ENCODE measurements at places on chromosomes 5 and 9.

DNA sequence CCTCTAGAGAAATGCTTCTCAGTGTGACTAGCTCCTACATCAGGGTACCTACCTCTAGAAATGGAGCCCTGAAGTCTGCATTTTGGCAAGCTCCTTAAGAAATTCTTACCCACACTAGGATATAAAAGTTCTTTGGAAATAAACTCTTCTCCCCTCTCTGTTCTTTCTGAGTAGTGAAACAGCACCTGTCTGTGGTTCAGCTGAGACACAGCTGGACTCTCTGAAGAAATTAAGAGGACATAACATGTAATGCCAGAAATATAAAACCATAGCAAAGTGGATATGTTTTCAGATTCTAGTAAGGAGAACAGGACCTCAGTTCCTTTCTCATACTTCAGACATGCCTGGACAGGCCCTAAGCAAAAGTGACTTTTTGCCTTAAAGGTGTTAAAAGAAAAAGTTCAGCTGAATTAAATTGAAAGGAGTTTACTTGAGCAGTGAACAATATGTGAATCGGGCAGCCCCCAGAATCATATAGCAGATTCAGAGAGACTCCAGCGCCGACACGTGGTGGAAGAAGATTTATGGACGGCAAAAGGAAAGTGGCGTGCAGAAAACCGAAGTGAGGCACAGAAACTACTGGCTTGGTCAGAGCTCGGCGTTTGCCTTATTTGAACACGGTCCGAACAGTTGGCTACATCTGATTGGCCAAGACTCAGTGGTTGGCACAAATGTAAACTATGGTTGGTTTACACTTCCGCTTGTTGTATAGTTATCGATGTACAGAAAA is 64.5 kb downstream of the PRKACG start:
- DNase-seq = no peak

GRCh38 chr9:94950579-94951323 is 224.3 kb downstream of the AOPEP start:
- DNase-seq = no peak

DNA sequence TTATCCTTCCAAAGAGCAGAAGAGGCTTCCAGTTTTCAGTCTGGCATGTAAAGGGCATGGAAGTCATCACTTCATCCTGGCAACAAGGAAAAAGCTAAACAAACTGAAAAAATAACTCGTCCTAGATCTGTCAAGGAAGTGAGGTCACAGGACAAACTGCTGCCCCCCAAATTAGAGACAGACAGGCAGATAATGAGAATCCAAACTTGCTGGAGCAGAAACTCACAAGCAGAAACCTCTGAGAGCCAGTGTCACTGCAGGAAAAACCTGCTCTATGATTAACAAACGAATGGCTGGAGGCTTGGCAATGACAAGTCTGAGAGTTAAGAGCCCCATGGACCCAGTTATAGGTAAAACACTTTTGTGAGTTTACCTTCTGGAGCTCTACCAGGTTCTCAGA is 18.9 kb upstream of the MLANA start:
- no peak for DNase-seq

- DNase-seq = no peak
Observed at GRCh38 chr5:1974081-1974480, 91.4 kb upstream of the IRX4 start.

DNA sequence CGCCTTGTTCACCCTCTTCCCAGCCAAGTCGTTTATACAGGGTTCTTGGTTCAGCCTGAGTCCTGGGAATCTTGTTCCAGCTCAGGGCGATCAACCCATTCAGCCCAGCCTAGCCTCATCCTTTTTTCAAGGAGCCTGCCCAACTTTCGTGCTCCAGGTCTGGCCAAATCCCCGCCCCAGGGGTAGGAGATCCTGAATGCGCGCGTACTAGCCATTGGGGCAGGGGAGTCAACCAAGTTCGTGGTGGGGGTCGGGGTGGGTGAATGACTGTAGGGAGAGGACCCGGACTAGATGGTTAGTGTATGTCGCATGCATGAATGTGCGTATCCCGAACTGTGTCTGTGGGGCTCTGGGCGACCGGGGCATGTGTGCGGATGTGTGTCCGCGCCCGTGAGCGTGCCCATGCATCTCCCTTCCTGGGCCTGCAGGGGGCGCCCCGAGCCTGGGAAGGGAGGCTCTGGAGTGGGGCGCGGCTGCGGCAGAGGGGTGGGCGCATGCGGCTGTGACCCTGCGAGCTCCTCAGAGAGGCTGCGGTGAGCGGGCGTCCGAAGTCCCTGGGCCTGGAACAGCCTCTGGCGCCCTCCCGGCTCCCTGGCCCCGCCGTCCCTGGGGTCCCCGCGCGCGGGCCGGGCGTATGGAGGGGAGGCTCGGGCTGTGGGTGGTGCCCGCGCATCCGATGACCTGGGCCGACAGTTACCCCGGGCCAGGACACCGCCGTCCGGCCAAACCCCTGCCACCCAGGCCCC is 8.7 kb downstream of the CCL21 start:
- peak; percentile 84 for DNase-seq

DNA sequence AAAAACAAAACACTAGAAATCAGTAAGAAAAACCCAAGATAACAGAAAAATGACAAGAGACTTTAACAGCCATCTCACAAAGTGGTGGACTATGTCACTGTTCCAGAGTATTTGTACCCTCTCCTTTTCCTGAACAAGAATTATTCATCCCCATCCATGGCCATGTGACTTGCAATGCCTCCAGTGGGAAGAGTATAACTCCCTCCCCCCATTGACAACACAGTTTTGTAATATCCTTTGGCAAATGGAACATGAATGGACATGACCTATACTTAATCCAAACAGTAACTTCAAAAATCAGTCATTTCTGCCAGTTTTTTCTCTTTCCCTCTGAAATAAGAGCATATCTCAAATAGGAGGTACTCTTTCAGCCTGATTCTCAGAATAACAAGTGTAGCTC is 33.9 kb downstream of the PTBP3 start:
- DNase-seq = no peak

- no peak for DNase-seq
Observed at GRCh38 chr5:93805616-93806379, 64.4 kb upstream of the POU5F2 start.

DNA sequence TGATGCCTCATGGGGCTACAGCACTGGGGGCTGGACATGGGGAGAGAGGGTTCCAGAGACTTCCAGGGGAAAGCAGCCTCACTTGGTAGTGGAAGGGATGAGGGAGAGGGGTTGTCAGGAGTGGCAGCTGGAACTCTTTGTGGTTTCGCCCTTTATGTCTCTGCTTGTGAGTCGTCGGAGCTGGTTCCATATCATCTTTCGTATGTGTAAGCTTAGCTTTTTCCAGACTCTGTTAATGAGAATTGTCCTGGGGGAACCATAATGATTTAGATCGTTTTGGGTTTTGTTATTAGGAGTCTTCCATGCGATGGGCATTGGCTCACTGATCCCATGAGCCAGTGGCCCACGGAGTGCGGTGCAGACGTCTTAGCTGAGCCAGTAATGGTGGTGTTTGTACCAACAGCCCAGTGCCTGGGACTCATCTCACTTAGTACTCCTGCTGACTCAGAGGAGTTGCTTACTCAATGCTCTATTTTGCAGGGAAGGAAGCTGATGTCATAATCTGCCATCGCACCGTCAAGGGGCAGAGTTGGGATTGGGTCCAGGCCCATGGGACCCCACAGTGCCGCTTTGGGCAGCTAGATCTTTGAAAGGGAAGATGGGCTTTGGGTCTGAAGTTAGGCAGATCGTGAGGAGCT is 48.5 kb downstream of the NEK6 start:
- DNase-seq = no peak

DNA sequence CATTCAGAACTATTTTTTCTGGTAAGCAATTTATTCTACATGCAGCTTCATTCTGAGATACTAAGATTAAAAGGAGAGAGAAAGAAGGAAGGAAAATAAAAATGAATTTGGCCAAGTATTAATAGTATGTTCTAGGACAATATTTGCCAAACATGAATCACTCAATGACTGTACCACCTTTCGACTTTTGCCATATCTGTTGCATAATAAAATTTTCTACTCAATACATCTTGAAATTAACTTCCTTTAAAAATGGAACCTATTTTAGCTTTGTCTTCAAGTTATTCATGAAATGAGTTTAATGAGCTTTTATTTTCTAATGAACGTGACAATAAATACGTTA is 111.8 kb downstream of the MARCHF3 start:
- DNase-seq = no peak

GRCh38 chr5:56078278-56079156 is 83.8 kb upstream of the IL6ST start:
- DNase-seq = no peak

DNA sequence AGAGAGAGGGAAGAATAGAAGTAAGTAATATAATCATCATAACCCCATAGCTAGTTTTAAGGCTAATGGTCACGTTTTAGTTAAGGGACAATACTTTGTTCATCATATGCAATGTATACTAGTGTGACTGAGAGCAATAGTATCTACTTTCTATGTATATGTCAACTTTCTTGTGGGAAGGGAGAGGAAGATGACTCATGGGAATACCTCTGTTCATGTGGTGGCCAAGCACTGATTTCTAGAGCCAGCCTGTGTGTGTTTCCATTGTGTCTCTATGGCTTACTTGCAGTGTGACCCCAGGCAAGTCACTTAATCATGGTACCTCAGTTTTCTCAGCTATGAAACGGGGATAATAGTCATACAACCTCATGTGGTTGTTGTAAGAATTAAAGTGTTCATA is 639.6 kb downstream of the CETN3 start:
- DNase-seq = no peak

GRCh38 chr5:80109646-80110478 is 74.7 kb downstream of the THBS4 start:
- DNase-seq = no peak

All from GM13976 (cell line).